ENCODE measurements at places on chromosomes 12 and 14. TPM values are rescaled to one million over a fixed set of nuclear protein-coding genes. Genes with fewer than 3 reads are reported as not detected.

FAM181A gene
- total RNA-seq: not detected

NPFF gene
- total RNA-seq: not detected

GRCh38 chr12:74891083-74891668 lies 318.5 kb downstream of the KCNC2 start:
- peaks cover 14% of the 10 kb centered on the region for H3K4me1 ChIP-seq
- no peaks in the 10 kb centered on the region for H3K36me3 ChIP-seq
- H3K27ac ChIP-seq: no peak overlapping the region
- DNase-seq: no peak

GRCh38 chr12:113634474-113634873 lies 162.8 kb upstream of the LHX5 start:
- DNase-seq: no peak
- H3K27ac ChIP-seq: no peak overlapping the region
- H3K27me3 ChIP-seq: peaks cover 15% of the 10 kb centered on the region
- no peaks in the 10 kb centered on the region for H3K36me3 ChIP-seq

- no peak overlapping the region for H3K4me3 ChIP-seq
- H3K27me3 ChIP-seq: peaks cover 11% of the 10 kb centered on the region
- no peak overlapping the region for H3K27ac ChIP-seq
These were observed 38.3 kb downstream of the NEUROD4 start for GRCh38 chr12:55058082-55058481.

- peaks cover 2% of the 10 kb centered on the region for H3K36me3 ChIP-seq
- DNase-seq: no peak
- H3K4me1 ChIP-seq: peaks cover 26% of the 10 kb centered on the region
These were observed 40.1 kb downstream of the VWF start for GRCh38 chr12:6084261-6084968.

DNA sequence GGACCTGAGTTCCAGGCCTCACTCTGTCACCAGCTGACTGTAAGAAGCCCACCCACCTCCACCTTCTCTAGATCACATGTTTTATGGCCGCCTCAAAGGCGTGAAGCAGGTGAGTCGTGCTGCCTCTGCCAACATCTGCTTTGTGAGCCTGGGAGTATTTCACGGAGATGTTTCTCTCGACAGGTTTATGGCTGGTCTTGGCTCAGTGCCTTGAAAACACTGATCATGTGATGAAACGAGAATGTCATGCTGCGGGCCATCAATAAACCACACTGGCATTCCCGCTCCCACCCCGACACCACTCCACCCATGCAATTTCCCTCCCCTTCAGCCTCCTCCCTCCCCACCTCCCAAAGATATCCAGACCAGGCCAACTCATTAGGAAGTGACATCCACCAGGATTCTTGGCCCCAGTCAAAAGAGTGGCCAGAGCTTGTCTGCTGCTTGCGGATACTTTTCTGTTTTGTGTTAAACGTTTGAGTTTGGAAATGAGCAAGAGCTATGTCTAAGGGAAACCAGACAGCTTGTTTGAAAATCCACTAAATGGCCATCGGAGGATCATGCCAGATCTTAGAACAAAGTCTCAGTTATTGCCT lies 53.8 kb upstream of the NTF3 start:
- H3K36me3 ChIP-seq: no peaks in the 10 kb centered on the region
- H3K27me3 ChIP-seq: peaks cover 1% of the 10 kb centered on the region
- H3K4me1 ChIP-seq: no peaks in the 10 kb centered on the region
- H3K4me3 ChIP-seq: no peak overlapping the region
- no peak for DNase-seq

GRCh38 chr12:108838194-108839017 lies 19.0 kb downstream of the SSH1 start:
- H3K27me3 ChIP-seq: no peaks in the 10 kb centered on the region
- H3K4me3 ChIP-seq: peak overlapping the region; percentile 55
- H3K36me3 ChIP-seq: peaks cover 22% of the 10 kb centered on the region
- H3K4me1 ChIP-seq: peaks cover 89% of the 10 kb centered on the region
- DNase-seq: peak; percentile 96
- H3K27ac ChIP-seq: peak overlapping the region; percentile 100

GRCh38 chr14:22641846-22642245 lies 2.3 kb downstream of the OR6J1 start:
- H3K4me3 ChIP-seq: no peak overlapping the region
- H3K36me3 ChIP-seq: no peaks in the 10 kb centered on the region
- no peak for DNase-seq
- H3K27ac ChIP-seq: no peak overlapping the region
- no peaks in the 10 kb centered on the region for H3K27me3 ChIP-seq
- peaks cover 15% of the 10 kb centered on the region for H3K4me1 ChIP-seq

DNA sequence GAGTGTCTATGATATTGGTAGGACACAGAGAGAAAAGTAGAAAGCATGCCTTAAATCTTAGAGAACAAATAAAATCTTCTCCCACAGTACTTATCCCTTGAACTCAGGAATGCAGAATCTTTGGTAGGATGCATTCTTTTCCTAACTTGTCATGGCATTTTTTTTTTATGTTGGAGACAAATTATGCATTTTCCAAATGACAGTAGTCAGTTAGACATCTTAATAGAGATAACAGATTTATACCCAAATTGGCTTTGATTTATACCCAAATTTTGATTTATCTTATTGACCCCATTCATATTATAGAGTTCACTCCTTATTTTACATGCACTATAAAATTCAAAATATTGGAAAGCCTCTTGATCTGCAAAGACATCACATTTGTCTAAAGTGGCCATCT lies 132.9 kb downstream of the CNTN1 start:
- H3K27me3 ChIP-seq: peaks cover 9% of the 10 kb centered on the region
- no peak for DNase-seq
- no peak overlapping the region for H3K27ac ChIP-seq
- H3K4me1 ChIP-seq: no peaks in the 10 kb centered on the region
- no peak overlapping the region for H3K4me3 ChIP-seq
- H3K36me3 ChIP-seq: no peaks in the 10 kb centered on the region
